T-helper 2 cell (primary cell): ENCODE measurements at places on chromosomes 4 and X.

GRCh38 chr4:185115827-185116232 is 27.2 kb upstream of the SLC25A4 start:
- no peak for DNase-seq

DNA sequence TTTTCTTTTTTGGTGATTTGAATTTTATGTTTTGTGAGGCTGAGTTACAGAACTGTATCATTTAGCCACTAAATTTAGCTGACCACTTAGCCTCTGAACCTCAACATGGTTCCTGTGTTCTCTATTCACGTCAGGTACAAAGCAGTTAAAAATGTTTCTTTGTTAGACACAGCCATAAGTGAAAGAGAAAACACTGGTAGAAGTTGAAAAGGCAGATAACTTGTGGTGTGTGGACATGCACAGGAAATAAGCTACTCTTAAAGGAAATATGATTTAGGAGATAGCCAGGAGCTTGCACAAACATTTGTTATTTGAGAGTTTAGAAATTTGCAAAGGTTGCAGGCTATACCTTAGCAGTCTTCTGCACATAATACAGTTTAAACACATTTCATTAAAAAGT is 171.0 kb upstream of the RPS6KA3 start:
- no peak for DNase-seq

- peak; percentile 75 for DNase-seq
Observed at GRCh38 chrX:129769467-129770154, 10.1 kb upstream of the SASH3 start.

DNA sequence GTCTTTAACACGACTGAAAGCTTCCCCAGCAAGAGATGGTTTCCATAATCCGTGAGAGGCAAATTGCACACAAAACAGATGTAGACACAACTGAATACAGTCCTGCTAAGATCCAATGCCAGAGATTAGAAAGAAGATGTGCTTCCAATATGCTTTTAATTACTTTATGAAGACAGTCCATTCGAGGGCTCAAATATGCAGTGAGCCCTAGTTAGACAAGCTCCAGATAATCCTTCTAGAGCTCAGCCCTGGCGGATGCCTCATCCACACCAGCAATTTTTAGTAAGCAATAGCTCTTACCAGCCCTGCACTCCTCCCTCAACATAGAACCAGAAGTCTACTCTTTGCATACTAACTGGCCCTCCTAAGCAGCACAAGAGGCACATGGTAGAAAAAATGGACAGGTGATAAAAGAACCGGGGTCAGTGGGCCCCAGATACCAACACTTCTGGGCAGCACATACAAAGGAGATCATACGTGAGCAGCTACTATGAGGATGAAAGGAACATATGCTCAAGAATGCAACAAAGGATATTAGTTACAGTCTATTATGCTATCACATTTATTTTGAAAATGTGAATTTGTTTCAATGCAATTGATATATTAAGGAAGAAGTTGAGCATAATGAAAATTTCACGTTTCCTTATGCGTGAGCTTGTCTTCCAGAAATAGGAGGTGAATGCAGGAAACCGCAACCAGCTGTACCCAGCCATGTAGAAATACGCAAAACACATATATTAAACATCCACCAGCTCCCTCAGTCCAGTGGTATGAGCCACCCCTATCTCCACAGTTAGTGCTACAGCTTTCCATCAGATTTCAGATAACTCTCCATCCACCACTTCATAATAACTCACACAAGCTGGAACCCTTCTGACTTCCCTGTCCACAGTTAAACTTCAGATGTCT is 34.3 kb downstream of the GPC4 start:
- DNase-seq: no peak

DNA sequence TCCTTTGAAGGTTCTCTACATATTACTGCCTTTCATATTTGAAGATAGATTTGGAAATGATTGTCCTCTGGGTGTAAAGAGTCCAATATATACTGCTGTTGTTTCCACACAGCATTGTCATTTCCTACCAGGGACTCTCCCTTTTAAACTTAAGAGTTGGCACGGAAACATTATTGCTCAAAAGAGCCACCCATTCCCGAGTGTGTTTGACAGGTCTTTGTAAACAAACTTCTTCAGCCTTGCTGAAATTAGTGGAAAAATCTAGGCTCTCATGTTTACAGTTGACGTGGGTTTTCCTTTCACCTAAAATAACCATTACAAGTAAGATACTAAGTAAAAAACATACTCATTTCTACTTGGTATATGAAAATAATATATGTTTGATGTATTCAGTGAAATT is 111.4 kb upstream of the LIMCH1 start:
- no peak for DNase-seq

DNA sequence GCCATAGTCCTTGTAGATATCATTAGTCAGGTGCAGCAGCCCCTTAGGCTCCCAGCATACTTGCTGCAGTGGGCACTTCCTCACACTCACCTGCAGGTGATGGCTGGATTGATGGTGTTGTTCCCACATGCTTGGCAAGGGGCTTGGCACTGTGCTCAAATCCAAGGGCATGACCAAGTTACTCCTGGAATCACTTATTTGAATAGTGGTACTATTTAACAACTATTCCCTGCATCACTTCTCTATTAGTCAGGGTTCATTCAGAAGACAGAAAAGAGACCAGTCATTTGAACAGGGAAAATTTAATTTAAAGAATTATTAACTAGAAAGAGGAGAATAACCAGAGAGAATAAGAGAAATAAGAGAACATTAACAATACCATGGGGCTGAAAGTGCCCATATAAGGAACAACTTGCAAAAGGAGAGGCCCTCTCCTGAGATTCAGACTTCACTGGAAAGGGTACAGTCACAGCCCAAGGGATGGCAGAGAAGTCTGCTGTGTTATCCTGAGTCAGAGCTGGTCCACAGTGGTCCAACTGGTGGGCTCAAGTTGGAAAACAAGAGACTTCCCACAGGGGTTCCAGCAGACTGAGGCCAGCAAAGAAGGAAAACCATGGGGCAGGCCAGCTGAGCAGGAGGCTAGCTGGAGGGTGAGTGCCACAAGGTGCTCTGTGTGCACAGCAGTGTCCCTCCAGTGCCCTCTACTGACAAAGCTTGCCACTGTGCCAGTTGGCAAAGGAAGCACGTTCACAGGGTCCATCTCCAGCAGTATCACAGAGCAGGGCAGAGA is 9.8 kb downstream of the SPP1 start:
- no peak for DNase-seq

DNA sequence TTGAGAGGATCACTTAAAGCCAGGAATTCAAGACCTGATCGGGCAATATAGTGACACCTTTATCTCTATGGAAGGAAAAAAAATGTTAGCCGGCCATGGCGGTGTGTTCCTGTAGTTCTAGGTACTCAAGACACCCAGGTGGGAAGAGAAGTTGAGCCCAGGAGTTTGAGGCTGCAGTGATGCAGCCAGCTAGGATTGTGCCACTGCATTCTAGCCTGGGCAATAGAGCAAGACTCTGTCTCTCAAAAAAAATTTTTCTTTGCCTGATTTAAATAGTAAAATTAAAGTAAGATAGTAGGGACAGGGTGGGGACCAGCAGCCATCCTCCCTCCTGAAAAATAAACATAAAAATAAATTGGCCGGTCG is 16.9 kb upstream of the FAM47E start:
- no peak for DNase-seq

- DNase-seq: no peak
Observed at GRCh38 chr4:41174444-41174843, 39.9 kb downstream of the APBB2 start.

GRCh38 chr4:3705236-3705987 is 60.8 kb upstream of the ADRA2C start:
- no peak for DNase-seq

GRCh38 chr4:47383829-47384427 is 79.6 kb downstream of the COMMD8 start:
- DNase-seq: no peak

GRCh38 chr4:16759931-16760582 is 138.4 kb downstream of the LDB2 start:
- DNase-seq: no peak

- no peak for DNase-seq
Observed at GRCh38 chr4:15781427-15782095, 3.4 kb downstream of the CD38 start.

DNA sequence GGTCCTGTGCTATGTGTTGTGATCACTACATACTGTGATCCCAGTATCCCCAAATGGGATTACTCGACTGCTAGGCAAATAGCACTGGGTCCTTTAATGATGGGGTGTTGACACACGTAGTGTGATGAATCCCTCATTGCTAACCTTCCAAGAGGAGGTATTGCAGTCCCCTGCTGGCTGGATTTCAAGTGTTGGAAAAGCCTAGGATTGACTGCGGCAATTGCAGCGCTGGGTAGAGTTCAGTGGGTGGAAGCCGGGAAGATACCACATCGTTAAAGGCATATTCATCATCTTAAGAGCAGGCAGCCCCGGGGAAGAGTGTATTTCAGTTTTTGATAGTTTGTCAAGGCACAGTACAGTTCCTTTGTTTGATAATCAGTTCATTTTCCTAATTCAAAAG is 159.9 kb downstream of the TRIML1 start:
- no peak for DNase-seq
